ENCODE measurements at places on chromosomes 4 and X.

GRCh38 chr4:132502096-132502552 is 647.0 kb upstream of the PCDH10 start:
- ATAC-seq, result no peak

GRCh38 chr4:173325007-173325736 is 9.0 kb downstream of the HMGB2 start:
- no peak for ATAC-seq

DNA sequence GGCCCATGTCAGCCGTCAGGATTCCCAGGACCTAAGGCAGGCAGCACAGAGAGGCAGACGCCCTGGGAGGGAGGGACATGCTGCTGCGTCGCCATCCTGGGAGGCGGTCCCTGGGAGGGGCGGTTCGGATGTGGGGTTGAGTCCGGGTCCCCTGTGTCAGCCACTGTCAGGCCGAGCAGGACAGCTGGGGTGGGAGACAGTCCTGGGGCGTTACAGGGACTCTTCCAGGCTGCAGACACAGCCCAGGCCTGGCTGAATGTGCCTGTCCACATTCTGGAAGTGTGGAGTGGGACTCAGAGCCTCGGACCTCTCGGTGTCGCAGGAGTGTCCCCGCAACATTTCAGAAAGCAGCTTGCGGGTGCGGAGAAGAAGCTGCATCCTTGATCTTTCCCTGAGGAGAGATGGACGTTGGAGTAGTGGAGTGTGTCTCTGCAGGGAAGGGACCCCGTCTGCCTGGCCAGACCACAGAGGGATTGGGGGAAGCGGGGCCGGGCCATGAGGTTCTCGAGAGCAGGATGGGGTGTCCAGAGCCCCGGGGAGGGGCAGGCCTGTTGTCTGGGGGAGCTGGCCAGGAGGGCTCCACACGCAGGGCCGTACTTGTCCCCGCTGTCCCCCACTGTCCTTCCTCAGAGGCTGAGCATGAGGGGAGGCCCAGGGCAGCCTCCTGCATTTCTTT is 6.1 kb downstream of the AKAP17A start:
- ATAC-seq, result no peak

- ATAC-seq, result no peak
These were observed 151.8 kb downstream of the SPATA18 start for GRCh38 chr4:52202931-52203330.

DNA sequence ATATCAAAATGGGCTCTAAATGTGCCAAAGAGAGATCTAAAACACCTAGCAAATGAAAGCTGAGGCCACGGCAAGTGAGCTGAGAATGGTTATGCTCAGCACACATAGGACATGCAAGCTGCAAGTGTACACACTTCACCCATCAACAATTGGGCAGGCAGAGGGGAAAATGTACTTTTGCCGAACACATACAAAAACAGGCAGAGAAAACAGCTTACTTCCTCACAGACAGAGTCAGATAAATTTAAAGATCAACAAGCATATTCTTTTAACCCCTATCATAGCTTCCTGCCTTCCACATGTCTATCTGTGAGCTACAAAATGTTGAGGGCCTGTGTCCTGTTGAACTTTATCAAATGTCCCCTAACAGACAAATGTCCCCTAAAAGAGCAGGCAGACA is 60.3 kb downstream of the SH3KBP1 start:
- no peak for ATAC-seq

DNA sequence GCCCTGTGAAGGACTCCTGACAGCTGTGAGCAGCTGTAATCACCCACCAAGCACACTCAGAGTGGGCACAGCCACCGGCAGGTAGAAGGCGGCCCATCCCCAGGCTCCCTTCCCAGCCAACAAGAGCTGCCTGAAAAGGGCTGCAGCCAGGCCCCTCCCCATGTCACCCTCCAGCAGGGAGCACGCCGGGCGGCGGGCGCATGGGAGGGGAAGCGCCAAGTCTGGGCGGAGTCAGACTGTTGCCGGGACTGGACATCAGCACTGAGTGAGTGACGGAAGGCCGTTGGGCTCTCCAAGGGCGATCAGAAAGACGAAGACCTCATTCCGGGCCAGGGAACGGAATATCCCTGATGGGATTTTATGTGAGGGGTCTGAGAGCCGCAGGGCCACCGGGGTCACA is 82.1 kb downstream of the PPP2R2C start:
- no peak for ATAC-seq

- ATAC-seq, result peak; percentile 56
These were observed 8.0 kb downstream of the MAN2B2 start for GRCh38 chr4:6582889-6583490.

DNA sequence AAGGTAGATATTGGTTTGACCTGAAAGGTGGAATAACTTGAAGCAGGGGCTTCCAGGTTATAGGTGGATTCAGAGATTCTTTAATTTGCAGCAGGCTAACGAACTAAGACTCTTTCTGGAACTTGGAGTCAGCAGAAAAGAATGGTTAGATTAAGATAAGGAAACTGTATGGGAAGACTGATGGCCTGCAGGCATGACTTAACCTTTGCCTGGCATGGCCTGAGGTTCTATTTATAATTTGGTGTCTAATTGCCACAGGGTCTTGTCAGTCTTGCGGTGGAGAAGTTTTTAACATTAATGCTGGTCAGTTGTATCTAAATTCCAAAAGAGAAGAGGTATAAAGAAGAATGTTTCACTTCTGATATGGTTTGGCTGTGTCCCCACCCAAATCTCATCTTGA is 110.3 kb upstream of the VCX3A start:
- ATAC-seq, result no peak

DNA sequence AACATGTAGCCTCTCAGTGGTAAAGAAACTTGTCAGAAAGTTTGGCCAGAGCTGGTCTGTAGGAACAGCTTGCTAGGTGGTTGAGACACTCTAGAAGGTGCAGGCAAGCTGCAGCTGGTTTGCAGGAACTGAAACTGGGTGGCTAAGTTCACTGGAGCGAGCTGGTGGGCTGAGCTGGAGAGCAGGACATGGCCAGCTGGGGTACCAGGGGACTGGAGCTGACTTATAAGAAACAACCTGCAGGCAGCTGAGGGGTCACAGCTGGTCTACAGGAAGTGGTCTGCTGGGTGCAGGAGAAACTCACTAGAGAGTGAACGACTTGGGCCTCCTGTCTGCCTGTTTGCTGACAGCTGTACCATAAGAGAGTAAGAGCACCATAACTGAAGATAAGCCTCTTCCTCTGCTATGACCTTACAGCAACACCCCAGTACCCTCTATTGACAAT is 157.1 kb upstream of the LNX1 start:
- ATAC-seq, result peak; percentile 17

DNA sequence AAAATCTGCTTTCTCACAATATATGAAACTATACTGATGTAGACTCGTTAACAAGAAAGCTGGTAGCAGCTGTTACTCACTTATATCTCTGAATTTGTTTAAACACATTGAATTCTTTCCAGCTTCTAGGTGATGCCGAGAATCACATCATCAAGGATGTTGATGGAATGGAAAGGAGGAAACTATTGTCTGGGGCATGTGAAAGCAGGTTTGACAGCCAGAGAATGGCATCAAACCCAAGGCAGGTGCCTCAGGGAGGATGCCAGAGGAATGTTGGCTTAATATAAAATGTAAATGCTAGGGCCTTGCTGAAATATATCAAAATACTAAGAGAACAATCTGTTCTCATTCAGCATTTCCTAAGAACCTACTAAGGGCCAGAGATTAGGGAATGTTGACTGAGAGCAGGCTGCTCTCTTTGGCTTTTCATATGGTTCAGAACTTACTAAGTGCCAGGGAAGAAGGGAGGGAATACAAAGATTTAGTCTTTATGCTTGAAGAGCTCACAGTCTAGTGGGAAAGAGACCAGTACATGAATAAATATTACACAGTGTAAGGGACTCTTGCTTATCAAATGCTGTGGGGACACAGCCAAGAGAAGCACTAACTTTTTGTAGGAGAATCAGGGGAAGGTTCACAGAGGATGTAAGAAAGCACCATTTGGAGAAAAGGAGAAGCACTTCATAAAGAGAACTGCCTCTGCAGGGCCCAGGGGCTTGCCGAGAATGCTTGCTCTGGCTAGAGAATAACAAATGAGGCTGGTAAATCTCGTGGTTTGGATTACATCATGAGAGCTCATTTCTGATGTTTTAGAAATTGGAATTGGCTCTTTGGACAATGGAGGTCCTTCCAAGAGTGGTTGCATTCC is 14.7 kb downstream of the SLIT2 start:
- no peak for ATAC-seq

- peak; percentile 64 for ATAC-seq
These were observed 994 bp downstream of the GALNT7 start for GRCh38 chr4:173169428-173170181.

DNA sequence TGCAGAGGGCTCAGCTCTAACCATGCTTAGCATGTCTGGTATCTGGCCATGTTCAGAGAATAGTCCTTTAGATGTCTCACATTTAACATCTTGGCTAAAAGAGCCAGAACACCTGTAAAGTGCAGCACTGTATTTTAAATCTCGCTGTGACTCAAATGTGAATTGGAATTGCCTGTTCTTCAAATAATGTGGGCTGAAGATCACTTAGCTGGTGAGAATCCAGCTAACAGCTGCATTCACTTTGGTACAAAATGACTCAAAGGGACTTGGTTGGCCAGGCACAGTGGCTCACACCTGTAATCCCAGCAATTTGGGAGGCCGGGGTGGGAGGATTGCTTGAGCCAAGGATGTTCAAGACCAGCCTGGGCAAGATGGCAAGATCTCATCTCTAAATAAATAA is 63.5 kb upstream of the PLAC8 start:
- ATAC-seq, result no peak

DNA sequence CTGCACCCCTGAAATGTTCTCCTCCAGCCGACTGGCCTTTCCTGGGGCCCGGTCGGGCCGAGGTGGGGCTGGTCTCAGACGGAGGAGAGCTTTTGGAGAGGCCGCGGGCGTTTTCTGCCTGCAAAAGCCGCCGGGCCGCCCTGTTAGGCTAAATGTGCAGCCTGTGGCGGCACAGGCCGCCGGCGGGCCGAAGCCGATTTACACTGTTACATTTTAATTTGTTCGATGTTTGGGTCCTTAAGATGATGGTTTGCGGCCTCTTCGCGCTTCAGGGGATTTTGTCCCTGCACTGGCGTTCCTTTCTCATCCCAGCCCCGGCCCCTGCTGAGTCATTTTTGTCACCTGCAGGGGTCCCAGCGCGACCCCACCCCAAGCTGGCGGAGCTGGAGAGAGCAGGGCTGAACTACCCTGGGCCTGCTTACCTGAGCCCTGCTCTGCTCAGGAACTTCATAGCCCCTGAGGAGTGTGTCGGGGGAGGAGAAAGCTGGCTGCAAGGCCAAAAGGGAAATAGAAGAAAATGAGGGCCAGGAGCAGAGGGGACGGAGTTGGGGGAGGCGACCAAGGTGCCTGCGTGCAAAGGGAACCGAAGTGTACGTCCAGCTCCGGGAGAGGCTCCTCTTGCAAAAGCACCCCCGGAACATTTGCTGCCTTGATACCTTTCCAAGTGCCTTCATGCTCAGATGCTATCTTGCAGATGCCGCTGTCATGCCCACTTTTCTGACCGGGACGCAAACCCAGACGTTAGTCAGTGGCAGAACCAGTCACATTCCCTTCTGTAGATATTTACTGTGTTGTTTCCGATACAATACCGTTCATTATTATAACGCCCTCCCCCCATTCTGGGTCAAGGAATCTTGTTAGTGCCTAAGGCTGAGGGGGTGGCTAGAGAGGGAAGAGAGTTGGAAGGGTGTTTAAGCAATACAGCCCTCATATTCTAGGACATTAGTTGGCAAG is 977 bp upstream of the RBBP7 start:
- no peak for ATAC-seq

DNA sequence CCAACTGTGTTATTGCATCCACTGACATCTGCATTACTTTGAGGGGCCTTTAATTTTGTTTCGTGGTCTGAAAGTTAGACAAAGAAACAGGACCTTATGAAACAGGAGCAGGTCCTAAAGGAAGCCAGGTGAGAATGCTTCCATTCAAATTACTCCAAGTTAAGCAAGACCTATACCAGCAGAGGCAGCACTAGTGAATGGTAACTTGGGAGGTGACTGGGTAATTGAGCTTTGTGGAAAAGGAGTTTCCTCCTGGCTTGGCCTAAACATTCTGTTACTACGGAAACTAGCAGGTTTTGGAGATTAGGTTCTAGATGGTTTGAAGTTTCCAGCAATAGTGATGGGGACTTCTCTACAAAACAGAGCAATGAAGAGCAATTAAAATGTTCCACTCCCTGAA is 173.5 kb downstream of the NKX6-1 start:
- no peak for ATAC-seq

- no peak for ATAC-seq
These were observed 71.5 kb downstream of the TMEM47 start for GRCh38 chrX:34585561-34585960.

DNA sequence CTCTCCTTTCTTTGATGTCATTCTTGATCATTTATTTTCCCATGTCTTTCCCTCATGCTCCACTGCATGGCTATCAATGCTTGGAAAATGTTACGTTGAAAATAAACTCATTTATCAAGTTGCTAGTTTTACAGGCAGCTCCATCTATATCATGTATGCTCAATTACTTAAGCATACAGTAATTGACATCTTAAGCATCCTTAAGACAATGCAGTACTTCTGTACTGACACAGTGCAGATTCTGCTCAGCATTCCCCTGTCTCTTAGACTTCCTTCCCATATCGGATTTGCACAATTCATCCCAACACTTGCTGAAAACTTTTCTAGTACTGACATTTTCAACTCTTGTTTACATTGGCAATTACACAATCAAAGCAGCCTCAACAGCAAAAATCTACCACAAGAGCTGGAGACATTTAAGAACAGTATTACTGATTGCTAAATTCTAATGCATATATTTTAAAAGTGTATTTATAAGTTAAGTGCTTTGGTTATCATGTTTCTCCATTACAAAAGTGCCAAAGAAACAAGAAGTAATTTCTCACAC is 165.6 kb downstream of the ATP10D start:
- no peak for ATAC-seq

DNA sequence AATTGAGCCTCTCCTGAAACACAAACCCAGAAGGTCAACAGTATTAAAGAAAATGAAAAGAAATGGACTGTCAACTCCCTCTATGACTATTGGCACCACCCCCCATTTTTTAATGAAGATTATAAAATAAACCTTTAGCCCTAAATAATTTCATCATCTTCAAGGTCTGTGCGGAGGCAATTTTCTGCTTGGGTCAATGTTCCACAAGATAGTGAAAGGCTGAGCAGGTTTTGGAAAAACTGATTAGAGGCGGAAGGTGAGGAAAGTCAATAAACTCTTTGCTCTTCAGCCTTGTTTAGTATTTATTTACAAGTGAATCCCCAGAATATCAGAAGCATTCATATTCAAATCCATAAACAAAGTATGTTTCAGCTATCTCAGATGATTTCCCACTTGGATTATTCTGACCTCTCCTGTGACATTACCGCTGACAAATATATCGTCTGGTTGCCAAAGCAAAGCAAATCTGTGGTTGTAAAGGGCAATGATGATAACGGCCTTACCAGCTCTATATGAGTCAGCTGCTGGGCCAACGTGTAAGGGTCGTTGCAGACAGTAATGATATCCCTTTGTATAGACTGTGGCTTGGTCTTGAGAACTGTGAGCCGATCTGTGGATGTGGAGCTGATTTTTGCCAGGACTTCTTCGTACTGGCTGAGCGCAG is 24.0 kb downstream of the RASGEF1B start:
- ATAC-seq, result no peak

DNA sequence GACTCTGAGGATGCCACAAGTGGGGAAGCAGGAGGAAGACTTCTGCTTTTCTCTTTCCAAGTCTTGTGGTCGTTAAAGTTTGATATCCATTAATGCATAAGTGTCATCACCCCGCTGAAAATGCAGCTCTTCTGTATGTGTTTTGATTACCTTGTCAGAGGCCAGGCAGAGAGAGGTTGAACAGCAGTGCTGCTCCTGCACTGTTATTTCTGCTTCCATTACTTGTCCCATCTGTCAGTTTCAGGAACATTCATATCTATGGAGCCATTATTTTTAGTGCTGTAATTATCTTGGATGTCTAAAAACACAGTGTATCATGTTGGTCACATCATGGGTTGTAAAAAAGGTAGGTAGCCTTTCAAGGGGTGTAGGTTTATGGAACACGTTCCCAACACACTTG is 62.0 kb upstream of the ESX1 start:
- ATAC-seq, result no peak

Measured in activated CD4-positive, CD25-positive, alpha-beta regulatory T cell treated with anti-CD3 and anti-CD28 coated beads, Interleukin-2, amount 50 U/mL, for 24 hours (primary cell).